Activated CD4-positive, alpha-beta T cell treated with anti-CD3 and anti-CD28 coated beads for 1 hour (primary cell): ENCODE measurements at places on chromosomes 13 and 19.

GRCh38 chr13:95710313-95710712 is 33.4 kb downstream of the DNAJC3 start:
- DNase-seq = no peak

DNA sequence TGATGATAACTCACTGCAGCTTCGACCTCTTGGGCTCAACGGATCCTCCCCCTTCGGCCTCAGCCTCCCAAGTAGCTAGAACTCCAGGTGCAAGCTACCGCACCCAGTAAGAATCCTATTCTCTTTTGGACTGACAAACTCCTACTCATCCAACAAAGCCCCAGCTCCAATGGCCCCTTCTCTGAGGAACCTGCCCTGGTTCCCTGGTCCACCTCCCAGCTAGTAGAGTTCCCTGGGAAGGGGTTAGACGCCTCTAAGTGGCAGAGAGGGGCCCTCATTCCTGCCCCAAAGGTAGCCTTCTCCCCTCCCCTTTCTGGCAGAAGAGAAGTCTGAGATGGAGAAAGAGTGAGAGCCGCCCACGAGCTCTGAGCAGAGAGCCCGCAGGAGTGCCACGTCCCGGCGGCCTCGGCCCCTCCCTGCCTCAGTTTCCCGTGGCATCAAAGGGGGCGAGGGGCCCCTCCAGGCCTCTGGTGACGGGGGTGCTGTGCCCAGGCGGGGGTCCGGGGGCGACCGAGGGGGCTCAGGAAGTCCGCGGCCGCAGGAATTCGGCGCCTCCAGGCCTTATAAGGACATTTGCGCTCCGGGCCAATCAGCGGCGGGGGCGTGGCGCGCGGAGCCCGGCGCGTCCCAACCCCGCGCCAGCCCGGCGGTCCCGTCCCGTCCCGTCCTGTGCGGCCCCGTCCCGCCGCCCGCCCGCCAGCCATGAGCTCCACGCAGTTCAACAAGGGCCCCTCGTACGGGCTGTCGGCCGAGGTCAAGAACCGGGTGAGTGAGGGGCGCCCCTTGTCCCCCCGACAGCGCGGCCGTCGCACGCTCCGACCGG is at the start of gene CNN2:
Gene CNN2, plus strand, starts transcription at position 649 of the 823 bp plus-strand sequence. Its CDS starts 54 bp downstream, at position 703.
- peak; percentile 54 for DNase-seq

DNA sequence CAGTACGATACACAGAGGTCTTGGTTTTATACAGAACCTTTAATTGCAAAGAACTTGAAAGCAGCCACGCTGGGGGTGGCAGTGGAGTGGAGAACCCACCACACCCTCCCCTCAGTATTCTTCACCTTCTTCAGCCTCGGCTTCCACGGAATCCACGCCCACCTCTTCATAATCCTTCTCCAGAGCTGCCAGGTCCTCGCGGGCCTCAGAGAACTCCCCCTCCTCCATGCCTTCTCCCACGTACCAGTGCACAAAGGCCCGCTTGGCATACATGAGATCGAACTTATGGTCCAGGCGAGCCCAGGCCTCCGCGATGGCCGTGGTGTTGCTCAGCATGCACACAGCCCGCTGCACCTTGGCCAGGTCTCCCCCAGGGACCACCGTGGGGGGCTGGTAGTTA is 7.9 kb downstream of the TUBA3C start:
- no peak for DNase-seq

DNA sequence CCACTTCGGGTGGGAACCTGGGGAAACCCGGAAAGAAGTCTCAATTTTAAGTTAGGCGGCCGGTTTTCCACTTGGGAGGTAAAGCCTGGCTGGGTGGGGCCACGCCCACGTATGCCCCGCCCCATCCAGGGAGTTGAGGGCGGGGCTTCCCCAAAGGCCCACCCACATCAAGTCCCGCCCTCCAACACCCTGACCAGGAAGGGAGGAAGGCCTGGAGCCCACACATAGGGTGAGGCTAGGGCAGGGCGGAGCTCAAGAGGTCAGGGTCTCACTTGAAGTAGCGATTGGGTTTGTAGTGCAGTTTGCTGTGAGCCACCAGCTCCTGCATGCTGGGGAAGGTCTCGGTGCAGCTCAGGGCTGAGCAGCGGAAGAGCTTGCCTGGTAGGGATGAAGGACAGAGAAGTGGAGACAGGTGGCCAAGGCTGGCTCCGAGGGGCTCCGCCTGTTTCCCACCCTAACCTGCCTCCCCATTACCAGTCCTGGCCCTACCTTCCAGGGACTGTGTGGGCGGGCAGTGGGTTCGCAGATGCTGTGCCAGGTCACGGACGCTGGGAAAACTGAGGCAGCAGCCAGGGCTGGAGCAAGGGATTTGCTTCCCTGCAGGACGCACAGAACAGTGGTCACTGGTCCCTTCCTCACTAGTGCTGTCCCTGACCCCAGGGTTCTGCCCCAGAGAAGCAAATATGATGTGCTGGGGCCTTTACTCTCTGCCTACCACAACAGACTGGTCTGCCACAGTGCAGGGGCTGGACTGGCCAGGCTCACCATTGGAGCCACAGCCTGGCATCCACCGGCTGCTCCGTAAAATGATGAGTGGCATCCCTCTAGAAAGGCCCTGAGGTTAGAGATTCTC is 1.6 kb downstream of the ZNF414 start:
- no peak for DNase-seq

DNA sequence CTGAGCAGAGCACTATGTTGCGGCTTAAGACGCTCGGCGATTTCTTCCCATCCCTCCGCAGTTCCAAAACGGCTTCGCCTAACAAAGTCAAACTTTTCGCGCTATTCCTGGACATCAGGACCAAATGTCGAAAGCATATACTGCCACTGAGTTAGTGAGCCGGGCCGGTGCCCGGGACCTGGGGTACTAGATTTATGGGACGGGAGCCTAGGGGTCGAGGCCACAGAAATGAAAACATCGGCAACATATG is 699 bp downstream of the RCBTB2 start:
- no peak for DNase-seq

DNA sequence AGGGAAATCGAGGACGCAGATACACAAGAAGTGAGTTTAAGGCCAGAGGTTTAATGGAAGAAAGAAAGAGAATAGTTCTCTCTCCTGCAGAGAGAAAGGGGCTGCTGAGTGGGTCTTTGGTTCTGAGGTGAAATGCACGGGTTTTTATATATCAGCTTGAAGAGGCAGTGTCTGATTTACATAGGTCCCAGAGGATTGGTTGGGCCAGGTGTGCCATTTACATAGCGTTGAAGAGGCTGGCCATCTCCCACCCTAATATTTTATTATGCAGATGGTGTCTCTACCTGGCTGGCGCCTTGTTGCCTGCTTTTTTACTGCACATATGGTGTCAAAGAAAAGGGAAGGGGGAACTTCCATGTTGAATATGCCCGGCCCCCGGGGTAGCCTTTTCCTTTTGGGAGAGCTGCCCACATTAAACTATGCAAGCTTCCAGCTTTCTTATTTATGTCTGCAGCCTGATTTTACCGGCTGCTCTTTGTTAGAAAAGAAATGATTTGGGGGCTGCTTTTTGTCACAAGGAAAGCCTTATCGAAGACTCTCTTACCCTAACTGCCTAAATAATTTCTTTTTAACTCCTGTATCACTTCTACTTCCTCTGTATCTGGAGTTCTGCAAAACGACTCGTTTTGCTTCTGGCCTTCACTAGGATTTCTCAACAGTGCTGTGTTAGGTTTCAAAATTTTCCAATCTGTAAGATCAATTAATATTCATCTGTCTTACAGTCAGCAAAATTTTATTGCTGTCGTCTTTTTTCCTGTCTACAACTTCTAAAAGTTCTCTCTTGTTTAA is 268.5 kb downstream of the B3GLCT start:
- DNase-seq = no peak

DNA sequence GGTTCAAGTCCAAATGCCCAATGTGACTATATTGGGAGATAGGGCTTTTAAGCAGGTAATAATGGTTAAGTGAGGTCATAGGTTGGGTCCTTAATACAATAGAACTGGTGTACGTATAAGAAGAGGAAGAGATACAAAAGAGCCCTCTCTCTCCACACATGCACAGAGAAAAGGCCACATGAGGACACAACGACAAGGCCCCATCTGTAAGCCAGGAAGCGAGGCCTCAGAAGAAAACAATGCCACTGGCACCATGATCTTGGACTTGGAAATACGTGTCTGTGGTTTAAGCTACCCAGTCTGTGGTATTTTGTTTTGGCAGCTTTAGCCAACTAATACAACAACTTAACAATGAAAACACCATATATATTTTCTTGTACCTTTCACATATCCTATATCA is 23.4 kb upstream of the RFC3 start:
- DNase-seq = no peak

DNA sequence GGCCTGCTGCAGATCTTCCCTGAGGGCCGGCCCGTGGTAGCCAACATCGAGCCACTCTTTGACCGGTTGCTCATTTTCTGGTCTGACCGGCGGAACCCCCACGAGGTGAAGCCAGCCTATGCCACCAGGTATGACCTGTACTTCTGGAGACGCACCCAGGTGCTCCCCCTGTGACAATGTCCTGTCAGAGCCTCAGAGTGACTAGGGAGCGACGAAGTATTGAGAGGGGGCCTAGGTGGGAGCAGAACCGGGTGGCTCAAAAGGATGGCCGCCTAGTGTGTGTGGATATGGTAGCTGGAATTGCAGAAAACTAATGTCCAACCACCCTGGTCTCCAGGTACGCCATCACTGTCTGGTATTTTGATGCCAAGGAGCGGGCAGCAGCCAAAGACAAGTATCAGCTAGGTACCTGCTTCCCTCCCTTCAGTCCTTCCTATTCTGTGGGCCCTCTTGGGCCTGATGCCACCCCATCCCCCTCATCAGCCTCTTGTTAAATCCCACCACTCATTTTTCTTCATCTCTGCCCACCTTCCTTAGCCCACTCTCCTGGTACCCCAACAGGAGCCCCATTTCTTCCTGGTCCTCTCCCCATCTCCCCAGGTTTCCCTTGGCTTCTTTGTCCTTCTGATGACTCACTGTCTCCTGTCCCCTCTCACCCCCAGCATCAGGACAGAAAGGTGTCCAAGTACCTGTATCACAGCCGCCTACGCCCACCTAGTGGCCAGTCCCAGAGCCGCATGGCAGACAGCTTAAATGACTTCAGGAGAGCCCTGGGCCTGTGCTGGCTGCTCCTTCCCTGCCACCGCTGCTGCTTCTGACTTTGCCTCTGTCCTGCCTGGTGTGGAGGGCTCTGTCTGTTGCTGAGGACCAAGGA is 8.4 kb downstream of the EGLN2 start:
- DNase-seq = no peak
